Neuronal stem cell (in vitro differentiated cells): ENCODE measurements at places on chromosomes 2 and 18.

DNA sequence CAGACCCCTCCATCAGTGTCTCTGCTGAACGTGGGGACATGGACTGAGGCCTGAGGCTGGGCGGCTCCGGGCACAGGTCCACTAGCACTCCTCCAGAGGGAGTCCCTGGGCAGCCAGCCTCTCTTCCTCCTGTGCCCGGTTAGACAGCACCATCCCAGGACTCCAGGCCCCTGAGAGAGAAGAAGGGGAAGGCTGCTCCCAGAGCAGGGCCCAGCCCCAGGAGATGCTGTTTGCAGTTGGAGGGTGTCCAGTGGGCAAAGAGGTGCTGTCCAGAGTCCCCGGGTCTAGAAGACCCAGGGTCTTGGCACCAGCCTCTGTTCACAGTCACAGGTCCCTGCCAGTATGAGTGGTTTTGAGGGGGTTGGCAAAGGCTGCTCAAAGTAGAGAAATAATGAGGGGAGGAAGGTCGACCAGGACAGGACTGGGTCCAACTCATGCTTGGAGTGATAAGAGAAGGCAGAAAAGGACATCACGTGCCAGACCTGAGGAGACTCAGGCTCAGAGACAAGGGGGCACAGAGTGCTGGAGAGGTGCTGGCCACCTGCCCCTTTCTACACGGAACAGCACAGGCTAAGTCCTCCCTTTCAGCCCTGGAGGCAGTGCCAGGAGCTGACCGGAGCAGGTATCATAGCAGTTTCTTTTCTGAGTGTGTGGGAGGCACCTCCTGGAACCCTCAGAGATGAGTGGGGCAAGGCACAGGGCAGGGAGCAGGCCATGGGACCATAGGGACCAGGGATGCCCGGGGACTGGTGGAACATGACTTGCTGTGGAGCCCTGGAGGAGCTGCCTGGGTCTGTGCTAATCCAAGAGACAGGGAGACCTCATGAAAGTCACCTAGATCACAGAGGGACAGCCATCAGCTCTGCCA is 21.1 kb downstream of the CRACDL start:
- no peak for DNase-seq

GRCh38 chr2:216904974-216905373 is 45.1 kb upstream of the TNP1 start:
- DNase-seq: no peak

GRCh38 chr2:49914281-49914680 is 760.0 kb upstream of the FSHR start:
- no peak for DNase-seq

DNA sequence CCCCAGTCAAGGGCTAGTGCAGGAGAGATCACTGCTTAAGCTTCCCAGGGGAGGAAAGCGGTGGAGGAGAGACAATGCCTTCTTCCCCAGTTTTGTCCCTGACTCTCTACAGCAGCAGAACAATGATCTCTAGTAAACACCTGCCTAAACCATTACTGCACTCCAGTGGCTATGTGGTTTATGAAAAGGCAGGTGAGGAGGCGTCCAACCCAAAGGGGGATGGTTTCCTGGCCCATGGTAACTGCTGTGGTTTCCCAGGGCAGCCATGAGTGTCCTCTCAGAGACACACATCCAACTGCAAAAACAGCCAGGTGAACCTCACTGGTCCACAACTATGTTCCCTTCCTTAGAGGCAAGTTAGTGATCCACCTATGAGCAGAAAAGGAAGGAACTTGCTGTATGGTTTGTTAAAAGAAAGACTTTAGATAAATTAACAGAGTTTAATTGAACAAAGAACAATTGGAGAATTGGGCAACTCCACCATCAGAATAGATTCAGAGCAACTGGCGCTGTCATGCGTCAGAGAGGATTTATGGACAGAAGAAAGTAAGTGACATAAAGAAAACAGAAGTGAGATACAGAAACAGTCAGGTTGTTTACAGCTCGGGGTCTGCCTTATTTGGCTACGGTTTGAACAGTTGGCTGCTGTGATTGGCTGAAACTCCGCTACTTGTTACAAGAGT is 4.8 kb upstream of the TTC39C start:
- DNase-seq: no peak

DNA sequence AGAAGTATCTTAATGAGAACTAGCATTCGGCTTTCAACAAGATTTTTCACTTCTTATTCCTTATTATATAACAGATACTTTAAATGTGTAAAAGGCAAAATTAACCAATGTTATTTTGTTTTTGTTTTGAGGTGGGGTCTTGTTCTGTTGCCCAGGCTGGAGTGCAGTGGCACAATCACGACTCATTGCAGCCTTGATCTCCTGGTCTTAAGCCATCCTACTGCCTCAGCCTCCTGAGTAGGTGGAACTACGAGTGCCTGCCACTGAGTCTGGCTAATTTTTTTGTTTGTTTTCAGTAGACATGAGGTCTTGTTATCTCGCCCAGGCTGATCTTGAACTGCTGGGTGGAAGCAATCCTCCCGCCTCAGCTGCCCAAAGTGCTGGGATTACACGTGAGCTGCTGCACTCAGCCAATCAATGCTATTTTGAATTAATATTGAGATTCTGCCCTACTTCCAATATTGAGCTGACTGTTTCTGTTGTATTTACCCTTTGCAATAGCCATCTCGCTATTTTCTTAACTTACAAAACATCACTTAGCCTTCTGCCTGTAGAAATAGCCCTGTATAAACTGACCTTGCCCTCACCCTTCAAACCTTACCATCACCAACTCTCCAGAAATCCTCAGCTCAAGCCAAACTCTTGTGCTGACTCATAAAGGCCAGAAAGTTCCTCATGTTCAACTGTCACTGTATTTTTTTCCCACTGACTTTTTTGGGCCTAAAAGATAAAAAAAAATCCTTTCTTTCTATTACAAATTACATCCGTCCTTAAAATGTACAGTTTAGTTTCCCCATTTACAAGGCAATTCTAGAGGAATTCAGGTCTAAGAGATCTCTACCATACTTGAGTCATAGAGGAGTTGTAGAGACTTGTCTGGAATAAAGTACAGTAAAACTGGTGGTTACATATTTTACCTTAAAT is 94.3 kb downstream of the OLA1 start:
- no peak for DNase-seq
